Activated T-cell treated with anti-CD3 and anti-CD28 coated beads for 48 hours (primary cell): ENCODE measurements at places on chromosomes 13 and 19.
A peak's percentile ranks its signal among the peaks of the same experiment; 100 is the strongest.

DNA sequence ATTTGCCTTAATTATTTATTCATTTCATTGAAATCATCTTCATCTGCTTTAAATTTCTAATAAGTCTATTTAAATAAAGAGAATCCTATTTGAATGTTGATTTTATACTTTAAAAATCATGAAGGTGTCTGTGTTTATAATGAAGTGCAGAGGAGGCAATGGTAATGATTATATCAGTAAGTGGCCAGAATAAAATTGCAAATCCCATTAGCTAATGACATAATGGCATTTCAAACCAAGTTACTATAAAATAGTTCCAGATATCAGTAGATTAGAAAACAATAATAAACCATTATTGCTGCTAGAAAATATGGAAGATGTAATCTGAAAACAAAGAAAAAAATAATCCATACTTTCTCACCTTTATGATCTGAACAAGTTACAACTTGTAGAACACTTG lies 647.8 kb upstream of the KLHL1 start:
- no peak for DNase-seq

DNA sequence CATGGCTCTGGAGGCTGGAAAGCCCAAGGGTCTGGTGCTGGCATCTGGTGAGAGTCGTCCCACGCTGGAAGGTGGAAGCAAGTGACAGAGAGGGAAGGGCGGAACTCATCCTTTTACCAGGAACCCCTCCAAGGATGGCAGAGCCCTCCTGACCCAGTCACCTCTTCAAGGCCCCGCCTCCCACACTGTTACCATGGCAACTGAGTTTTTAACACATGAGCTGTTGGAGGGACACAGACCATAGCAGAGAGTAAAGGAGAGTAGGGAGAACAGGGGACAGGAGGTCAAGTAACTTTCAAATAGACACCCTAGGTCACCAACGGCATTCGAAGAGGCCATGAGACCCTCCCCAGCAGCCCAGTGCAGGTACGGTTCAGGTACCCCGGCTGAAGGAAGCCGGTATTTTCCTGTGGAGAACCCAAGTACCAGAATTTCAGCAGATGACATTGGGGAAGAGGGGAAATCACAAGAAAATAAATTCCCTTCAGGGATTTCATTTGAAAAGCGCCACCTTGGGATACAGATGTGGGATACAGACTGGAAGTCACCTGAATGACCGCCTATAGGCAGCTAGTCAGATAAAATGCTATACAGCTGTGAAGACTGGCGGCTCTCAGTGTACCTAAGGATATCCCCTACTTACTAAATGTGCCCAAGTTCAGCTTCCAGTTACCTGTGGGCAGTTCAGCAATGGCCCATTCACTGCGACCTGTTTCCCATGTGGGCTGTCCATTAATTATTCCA lies 8.0 kb downstream of the IL17D start:
- DNase-seq, result no peak

DNA sequence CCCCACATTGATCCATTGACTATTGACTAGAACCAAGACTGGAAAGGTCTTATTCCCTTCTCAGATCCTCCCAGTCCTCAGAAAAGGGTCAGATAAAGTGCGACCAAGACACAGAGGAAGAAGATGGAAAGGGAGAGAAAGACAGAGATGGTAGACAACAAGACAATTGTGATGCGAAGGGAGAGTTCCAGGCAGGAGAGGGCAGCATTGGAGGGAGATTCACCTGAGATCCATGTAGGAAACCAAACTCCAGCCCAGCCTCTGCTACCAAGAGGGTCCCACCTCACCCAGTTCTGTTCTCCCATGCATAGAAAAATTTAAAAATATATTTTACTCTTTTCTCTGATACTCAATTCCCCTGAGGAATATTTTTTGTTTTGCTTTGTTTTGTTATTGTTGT lies 67.3 kb upstream of the TSHZ3 start:
- no peak for DNase-seq

DNA sequence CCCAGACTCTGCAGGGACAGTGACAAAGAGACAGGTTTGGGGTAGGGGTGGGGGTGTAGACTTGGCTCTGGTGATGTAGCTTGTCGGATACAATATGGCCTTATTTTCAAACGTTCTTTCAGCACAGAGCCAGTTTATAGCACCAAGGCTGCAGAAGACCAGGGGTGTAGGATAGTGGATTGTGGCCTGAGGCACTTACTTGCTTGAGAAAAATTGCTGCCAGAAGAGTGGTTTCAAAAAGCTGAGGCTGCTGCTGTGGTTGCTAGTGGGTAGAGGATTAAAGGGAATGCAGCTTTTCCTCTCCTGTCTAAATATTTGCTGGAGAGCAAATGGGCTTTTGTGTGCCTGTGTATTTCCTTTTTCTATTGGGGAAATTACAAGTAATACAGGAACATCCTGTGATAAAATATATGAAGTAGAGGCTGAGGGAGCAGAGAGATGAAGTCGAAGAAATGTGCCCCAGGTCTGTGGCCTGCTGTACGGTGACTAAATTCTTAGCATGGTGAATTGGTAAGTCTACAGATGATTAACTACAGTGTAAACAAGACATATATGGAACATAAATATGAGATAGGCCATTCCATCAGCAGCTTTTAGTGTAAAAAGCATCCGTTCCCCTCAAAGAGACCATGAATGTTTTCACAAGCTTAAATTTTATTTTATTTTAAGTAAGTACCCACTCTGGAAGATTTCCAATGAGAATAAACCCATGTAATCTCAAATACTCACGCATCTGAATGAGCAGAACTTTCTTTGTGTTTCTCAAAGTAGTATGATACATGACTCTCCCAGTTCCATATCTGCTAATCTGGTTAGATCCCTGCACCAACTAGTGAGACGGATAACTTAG lies 112.9 kb downstream of the LRCH1 start:
- DNase-seq, result no peak

- DNase-seq, result no peak
Observed at GRCh38 chr13:109395014-109395413, 391.4 kb downstream of the IRS2 start.

- no peak for DNase-seq
Observed at GRCh38 chr13:79626924-79627323, 146.0 kb downstream of the NDFIP2 start.

GRCh38 chr13:25170554-25171111 lies 1.5 kb downstream of the AMER2 start:
- DNase-seq, result no peak

DNA sequence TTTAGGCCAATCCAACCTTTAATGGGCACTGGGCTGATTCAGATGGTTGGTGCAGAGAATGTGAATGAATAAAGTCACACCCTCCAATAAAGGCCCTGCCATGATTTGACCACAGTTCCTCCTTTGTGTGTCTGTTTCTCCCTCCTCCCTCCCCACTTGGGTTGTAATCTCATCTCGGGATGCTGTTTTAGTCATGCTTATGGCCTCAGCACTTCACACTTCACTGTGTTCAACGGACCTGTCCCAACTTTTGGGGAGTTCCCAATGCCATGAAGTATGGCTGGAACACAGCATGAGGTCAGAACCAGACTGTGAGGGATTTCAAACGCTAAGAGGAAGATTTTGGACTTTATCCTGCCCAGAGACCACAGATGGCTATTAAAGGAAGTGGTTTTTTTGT lies 5.6 kb upstream of the RAB8A start:
- no peak for DNase-seq

- DNase-seq, result no peak
Observed at GRCh38 chr19:28920269-28921066, 292.5 kb downstream of the UQCRFS1 start.

DNA sequence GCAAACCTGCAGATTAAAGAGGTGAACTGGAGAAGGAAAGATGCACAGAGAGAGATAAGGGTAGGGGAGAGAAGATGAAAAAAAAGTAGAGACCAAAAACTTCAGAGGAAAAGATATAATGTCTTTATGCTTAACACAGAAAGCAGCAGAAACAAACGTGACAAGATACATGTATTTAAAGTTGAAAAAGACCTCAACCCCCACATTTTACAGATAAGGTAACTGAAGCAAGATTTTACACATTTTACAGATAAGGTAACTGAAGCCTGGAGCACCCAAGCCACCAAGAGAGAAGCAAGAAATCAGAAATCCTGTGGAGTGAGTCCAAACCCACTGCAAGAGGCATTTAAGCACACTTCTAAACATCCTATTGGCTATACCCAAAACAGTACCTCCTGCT lies 185.3 kb downstream of the TBC1D4 start:
- DNase-seq, result no peak

GRCh38 chr13:101267656-101268055 lies 148.7 kb downstream of the NALCN start:
- DNase-seq, result no peak

DNA sequence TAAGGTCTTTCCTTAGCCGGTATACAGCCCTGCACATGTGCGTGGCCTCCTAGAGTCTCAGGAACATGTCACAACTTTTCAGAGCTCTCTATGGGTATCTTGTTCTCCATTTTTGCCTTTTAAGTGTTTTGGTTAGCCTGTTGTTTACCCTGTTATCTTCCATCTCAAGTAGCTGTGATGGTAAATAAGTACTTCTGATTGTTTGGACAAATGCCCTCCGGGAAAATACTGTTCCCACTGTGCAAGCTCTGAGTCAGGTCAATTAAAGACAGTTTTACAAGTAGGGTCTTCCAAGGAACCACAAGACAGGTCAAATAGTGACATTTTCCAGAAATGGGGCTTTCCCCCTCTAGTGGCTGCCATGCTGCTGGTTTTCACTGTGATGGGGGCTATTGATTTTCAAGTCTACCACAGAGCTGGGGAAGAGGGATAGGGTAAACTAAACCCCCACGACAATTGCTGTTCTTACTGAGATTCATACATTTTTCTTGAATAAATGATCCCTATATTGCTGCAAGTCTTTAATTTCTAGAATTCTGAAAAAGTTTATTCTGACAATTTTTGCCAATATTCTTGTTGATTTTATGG lies 109.5 kb downstream of the TM9SF2 start:
- no peak for DNase-seq

GRCh38 chr19:40811478-40812341 lies 12.7 kb downstream of the EGLN2 start:
- no peak for DNase-seq

- peak; percentile 100 for DNase-seq
Observed at GRCh38 chr19:44891016-44891882, at the start of gene TOMM40. Gene TOMM40, plus strand, starts transcription at chr19:44891254. Its CDS starts 162 bp downstream, at chr19:44891416.

DNA sequence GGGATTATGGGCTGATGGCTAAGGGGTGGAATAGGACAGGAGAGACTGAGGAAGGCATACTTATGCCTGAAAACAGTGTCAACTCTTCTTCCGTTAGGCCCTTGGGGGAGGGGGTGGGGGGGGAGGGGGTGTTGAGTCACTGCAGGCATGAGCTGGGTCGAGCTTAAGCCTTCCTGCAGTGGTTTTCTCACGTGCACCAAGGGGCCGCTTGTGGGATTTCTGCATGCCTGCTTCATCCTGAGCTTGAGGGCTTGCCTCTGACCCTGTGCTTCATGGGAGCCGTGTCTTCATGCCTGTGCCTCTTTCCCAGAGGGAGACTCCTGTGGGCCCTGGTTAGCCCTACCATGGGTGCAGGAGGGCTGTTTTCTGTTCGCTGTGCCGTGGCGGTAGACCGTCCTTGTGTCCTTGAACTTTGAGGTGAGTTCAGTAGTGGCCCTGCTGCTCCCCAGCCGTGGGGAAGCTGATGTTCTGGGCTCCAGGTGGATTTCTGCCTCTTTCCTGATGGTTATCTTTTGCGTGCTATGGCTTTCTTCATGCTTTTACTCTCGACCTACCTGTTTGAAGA lies 186.1 kb downstream of the PCCA start:
- no peak for DNase-seq

- no peak for DNase-seq
Observed at GRCh38 chr19:48454150-48454730, 1.1 kb upstream of the KCNJ14 start.

- DNase-seq, result no peak
Observed at GRCh38 chr13:43424412-43424811, 362.4 kb downstream of the ENOX1 start.

- DNase-seq, result no peak
Observed at GRCh38 chr13:78319101-78319627, 284.2 kb downstream of the POU4F1 start.

GRCh38 chr19:5814852-5815246 lies 10.0 kb downstream of the NRTN start:
- DNase-seq, result no peak
